ENCODE measurements at places on chromosomes 2 and 18.

DNA sequence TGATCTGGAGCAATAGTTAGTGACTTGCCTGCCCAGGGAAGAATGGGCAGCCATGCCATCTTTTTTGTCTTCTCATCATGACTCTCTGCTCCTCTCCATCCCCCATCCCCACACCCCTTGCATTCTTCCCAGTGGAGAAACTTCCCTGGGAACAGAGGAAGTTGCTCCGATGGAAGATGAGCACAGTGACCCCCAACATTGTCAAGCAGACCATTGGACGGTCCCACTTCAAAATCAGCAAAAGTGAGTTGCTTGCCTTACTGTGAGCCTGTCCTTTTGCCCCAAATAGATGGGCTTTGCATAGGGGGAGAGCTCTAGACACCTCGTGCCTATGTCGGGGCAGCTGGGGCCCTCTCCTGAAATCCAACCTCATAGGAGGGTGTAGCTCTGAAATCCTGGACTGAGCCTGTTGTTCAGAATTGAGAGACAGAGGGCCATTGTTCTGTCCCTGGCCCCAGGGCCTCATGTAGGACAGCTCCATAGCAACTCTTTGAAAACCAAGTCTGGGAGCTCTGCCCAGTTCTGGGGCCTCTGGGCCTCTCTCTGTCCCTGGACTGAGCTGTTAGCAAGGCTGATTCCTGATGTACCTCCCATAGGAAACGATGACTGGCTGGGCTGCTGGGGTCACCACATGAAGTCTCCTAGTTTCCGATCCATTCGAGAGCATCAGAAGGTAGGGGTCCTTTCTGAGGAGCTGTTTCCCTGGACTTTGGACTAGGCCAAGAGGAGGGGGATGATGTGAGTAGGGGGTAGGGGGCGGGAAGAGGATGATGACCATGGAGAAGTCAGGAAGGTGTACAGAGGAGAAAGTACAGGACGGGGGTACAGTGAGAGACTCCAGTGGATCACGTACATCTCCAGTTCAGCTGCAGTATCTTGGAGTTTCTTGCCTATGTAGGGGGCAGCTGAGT, 35.2 kb downstream of the TTLL4 start:
- no peak for DNase-seq

DNA sequence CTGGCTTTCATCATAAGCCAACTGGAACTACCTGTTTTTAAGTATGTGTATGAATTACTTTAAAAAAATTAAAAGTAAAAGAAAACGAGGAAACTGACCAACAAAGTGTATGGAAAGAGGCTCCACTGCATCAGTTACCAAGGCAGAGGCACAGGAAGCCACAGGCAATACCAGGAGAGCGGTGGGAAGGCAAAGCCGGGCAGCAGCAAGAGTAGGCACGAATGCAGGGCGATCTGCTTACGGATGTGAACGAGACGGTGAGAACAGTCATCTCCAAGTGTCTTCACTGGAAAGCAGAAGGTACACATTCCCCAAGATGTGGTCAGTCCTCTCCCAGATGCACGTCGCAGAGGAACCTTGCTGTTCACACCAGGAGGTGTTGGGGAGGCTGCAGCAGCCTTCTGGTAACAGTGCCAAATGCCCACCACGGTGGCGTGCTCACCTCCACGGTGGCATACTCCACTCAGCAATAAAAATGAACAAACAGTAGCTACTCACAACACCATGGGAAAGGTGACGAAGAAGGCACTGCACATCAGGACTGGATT, 43.1 kb downstream of the HS6ST1 start:
- no peak for DNase-seq

- no peak for DNase-seq
Observed at GRCh38 chr2:17579605-17580318, 39.3 kb downstream of the VSNL1 start.

GRCh38 chr2:158179660-158180059, 78.0 kb downstream of the UPP2 start:
- no peak for DNase-seq

DNA sequence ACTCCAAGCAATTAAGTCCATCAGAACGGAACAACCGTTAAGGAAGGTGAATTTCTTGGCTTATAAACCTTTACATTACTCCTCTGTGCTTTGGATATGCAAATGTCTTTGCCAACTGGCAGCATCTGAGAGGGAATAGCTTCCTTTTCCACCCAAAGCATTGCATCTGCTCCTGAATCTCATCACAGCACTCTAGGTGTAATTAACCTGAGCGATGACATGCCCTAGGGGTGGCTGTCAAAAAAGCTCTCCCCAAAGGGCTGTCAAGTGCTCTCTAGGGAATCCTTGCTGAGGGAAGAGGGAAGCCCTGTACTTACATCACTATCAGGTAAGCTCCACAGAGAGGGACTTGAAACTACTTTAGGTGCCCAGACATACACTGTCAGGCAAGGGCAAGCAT, 5.5 kb upstream of the SMARCAL1 start:
- no peak for DNase-seq

GRCh38 chr2:160477032-160477431, 16.6 kb downstream of the RBMS1 start:
- DNase-seq = no peak

- DNase-seq = no peak
Observed at GRCh38 chr2:188314314-188315054, 22.8 kb downstream of the GULP1 start.

DNA sequence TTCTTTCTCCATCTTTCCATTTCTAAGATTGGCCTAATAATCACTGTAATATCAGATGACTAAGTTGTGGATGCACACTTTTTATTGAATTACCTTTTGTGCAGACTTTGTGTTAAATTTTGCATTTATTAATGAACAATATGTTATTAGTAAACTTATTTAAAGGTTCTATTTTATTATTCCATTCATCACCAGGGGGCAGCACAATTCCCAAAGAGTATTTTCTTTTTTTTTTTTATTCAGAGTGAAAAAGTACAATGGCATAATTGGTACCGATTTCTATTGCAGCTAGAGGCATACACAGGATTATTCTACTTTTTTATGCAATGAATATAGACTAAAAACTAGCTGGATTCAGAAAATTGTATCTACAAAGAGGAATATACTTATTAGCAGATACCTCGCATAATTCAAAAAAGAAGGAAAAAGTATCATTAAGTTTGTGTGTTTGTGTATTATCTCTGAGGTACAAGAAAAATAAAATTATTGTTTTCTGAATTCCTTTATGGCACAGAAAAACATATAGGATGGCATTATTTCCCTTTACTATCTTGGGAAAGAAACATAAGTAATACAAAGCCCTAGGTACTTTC, 390.6 kb downstream of the ERBB4 start:
- no peak for DNase-seq

- DNase-seq = no peak
Observed at GRCh38 chr2:58535182-58535581, 294.1 kb upstream of the FANCL start.

DNA sequence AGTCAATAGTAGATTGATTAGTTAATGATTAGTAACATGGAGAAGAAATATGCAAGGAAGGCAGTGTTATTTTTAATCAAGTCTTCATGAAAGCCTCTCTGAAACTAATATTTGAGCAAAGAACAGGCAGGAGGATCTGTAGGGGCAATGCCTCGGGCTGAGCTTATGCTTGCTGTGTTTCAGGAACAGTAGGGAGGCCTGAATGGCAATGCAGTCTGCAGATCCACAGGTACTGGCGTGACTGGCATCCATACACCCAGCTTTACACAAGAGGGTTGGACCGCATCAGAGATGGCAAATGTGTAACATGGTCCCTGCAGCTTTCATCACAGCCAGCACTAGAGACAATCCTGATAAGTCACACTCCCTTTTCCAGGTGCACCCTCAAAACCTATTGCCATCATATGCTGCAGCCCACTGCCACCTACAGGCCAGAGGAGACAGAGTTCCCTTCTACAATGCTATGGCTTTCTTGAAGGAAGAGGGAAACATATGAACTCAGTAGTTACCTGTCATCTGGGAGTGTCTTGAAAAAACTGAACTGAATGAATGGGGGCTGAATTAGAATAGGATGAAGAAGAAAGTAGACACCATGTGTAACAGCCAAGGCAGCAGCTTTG, 582.4 kb upstream of the RAB6C start:
- DNase-seq = no peak

DNA sequence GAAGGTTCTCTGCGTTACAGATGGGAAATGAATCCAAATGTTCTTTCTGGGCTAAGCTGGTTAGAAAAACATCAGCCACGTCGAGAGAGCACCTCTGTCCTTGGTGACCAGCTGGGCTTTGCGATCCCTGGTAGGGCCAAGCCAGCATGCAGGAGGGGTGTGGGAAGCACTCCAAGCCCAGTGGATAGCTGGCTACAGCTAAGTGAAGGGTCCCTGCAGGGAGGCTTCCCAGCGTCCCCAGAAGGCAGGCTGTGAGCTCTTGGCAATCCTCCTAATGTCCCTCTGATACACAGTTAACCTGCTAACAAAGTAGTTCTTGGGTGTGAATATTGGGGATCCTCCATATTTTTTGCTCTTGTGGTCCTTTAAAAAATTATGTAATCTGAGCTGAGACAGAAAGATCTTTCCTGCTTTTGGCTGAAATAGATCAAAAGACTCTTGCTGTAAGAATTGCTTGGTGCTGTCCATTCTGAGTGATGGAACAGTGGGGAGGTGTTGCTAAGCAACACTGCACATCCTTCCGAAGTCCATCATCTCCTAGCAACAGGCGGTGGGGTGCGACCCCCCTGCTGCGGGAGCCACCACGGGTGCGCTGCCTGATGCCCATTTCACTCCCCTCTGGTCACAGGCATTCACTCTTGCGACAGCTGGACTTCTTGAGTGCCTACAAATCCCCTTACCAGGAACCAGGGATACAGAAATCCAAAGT, 88.5 kb upstream of the UXS1 start:
- DNase-seq = no peak

GRCh38 chr2:101474731-101475384, at the start of gene RFX8:
Gene RFX8 (minus strand): TSS chr2:101475112. CDS start chr2:101466848, 8,264 bp downstream.
- peak; percentile 13 for DNase-seq

- DNase-seq = no peak
Observed at GRCh38 chr2:20143263-20143662, 81.7 kb downstream of the SDC1 start.

DNA sequence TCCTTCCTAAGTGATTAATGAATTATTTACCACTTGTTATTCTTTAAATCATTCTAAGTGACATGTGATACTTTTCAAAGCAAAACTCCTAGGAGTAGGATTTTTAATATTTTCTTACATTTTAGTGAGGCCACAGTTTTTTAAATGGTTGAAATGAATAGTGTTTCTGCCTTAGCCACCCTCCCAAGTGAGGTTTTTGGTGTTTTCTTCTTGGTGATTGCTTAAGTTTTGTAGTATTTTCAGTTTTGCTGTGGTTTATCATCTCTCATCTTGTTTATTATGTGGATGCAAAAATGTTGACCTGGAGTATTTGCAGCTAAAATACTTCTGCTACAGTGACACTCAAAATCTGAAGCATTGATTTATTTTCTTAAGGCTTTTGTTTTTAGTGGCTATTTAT, 9.8 kb downstream of the AFTPH start:
- DNase-seq = no peak

DNA sequence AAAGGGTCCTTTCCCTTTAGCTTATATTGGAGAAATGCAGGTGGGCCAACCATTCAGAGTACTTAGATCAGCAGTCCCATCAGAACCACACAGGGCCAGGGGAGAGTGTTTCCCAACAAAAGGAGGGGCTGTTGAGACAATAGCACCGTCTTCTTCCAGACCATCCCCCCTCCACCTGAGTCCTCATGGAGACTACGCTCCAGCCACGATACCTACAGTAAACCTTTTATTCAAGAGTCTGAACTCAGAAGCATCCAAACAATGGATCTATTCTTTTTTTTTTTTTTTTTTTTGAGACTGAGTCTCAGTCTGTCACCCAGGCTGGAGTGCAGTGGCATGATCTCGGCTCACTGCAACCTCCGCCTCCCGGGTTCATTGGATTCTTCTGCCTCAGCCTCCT, 25.7 kb upstream of the ZNF532 start:
- no peak for DNase-seq

GRCh38 chr2:11853197-11853588, 106.8 kb downstream of the LPIN1 start:
- DNase-seq = no peak

Data from stimulated activated CD4-positive, alpha-beta T cell treated with anti-CD3 and anti-CD28 coated beads, Interleukin-15, amount 100 ng/mL, for 1 hour (primary cell).